ENCODE measurements at places on chromosomes 13 and 19. TPM values are rescaled to one million over a fixed set of nuclear protein-coding genes. Genes with fewer than 3 reads are reported as not detected.

GRCh38 chr19:51081476-51081875 lies 1.2 kb downstream of the KLK14 start:
- H3K27me3 ChIP-seq: no peaks in the 10 kb centered on the region
- no peak for DNase-seq
- H3K4me1 ChIP-seq: no peaks in the 10 kb centered on the region
- H3K36me3 ChIP-seq: no peaks in the 10 kb centered on the region

Gene KIR2DL4
- 0.54 TPM for total RNA-seq

Gene ATG4D
- 30.5 TPM for total RNA-seq

Gene TEX29
- total RNA-seq: not detected

Gene CEACAM18
- not detected for total RNA-seq

- DNase-seq: no peak
- H3K27ac ChIP-seq: no peak overlapping the region
Observed at GRCh38 chr19:31214997-31215396, 134.2 kb downstream of the TSHZ3 start.

DNA sequence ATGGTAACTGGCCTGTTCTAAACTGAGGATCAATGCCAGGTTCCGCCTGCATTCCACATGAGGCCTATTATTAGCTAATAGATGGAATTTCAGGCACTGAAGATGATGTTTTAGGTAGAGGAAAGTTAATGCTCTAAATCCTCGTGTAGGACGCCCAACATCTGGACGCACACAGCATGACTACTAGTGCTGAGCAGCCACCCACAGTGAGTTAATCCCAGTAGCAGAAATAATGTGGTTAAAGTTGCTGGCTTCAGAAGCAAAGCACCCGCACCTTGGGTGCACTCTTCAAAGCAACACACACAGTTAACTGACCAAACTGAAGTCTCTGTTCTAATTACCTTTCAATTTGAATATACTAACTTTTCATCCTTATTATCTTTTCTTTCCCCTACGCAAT lies 150.6 kb downstream of the DIAPH3 start:
- no peak for DNase-seq
- H3K4me1 ChIP-seq: no peaks in the 10 kb centered on the region
- no peak overlapping the region for H3K27ac ChIP-seq
- H3K27me3 ChIP-seq: no peaks in the 10 kb centered on the region
- no peak overlapping the region for H3K4me3 ChIP-seq

Gene CAMSAP3
- total RNA-seq: not detected

Gene LGI4
- total RNA-seq: 17.4 TPM

Gene TNFRSF19
- total RNA-seq: 7.6 TPM

DNA sequence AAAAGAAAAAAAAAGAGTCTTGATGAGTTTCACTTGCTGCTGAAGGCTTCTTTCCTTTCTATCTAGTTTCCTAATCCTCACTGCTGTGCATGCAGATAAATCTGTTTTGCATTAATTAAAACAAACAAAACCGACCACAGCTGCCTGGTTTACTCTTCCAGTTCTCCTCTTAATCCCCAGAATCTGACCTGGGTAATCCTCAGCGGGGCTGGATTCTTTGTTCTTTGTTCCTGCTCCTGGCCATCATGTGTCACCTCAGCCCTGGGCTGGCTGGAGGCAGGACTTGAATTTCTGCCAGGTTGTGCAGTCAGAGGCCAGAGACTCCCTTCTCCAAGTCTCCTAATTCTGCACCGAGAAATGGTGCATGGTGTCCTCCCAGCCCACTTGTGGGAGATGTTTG lies 52.2 kb upstream of the CYP4F8 start:
- no peaks in the 10 kb centered on the region for H3K36me3 ChIP-seq
- H3K4me1 ChIP-seq: no peaks in the 10 kb centered on the region
- H3K4me3 ChIP-seq: no peak overlapping the region
- no peak for DNase-seq
- H3K27ac ChIP-seq: no peak overlapping the region

Gene ZNF773
- total RNA-seq: 9.5 TPM

GRCh38 chr19:48616491-48617056 lies 1.7 kb upstream of the FAM83E start:
- DNase-seq: no peak
- no peak overlapping the region for H3K27ac ChIP-seq
- H3K4me1 ChIP-seq: peaks cover 17% of the 10 kb centered on the region
- H3K36me3 ChIP-seq: peaks cover 23% of the 10 kb centered on the region
- H3K4me3 ChIP-seq: no peak overlapping the region

- H3K27ac ChIP-seq: no peak overlapping the region
- H3K4me3 ChIP-seq: no peak overlapping the region
- H3K27me3 ChIP-seq: no peaks in the 10 kb centered on the region
- no peak for DNase-seq
Observed at GRCh38 chr13:94113245-94113644, 366.2 kb downstream of the DCT start.
